Activated naive CD4-positive, alpha-beta T cell (primary cell): ENCODE measurements at places on chromosomes 3 and 15.

DNA sequence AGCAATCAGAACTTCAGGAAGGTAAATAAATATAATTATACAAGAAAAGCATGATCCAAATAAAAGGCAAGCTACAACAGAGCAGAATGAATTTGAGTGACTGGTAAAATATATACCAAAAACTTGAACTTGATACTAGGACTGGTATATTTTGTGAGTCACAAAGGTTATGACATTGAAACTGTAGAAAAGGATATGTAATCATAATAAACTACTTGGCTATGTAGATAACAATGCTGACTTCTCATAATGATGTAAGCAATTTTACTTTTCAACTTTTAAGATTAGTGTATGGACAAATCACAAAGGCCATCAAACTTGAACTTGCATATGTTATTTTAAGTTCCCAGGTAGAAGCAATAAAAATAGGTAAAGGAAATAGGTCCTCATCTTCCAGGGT is 384.5 kb upstream of the NECTIN3 start:
- DNase-seq: no peak

GRCh38 chr15:80878867-80879250 is 99.7 kb downstream of the CEMIP start:
- DNase-seq: no peak

DNA sequence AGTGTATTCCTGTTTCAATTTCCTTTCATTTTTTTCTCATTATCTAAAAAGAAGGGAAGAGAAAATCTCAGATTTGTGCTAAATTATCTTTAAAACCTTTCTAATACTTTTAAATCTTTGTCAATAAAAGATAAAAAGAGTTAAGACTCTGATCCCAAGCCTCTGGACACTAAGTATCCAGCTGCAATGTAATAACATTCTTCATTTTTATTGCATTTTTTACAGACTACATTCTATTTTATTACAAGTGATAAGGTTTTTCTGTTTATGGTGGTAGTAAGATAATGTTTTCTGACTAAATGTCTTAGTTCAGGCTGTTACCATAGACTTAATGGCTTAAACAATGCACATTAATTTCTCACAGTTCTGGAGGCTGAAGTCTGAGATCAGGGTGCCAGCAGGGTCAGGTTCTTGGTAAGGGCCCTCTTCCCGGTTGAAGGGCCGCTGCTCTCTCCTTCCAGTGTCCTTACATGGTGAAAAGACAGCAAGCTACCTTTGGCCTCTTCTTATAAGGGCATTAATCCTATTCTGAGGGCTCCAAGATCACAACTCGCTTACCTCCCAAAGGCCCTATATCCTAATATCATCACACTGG is 19.7 kb downstream of the KCNAB1 start:
- DNase-seq: no peak

GRCh38 chr15:100383302-100384107 is 41.7 kb upstream of the ADAMTS17 start:
- DNase-seq: no peak

- no peak for DNase-seq
Measured at GRCh38 chr3:23038471-23038870, 164.7 kb upstream of the UBE2E2 start.

- no peak for DNase-seq
Measured at GRCh38 chr3:51908026-51908425, 4.9 kb upstream of the IQCF1 start.

- DNase-seq: no peak
Measured at GRCh38 chr3:150737874-150738679, 24.9 kb downstream of the SIAH2 start.
